ENCODE measurements at places on chromosomes 12 and 14.
A peak's percentile ranks its signal among the peaks of the same experiment; 100 is the strongest.

DNA sequence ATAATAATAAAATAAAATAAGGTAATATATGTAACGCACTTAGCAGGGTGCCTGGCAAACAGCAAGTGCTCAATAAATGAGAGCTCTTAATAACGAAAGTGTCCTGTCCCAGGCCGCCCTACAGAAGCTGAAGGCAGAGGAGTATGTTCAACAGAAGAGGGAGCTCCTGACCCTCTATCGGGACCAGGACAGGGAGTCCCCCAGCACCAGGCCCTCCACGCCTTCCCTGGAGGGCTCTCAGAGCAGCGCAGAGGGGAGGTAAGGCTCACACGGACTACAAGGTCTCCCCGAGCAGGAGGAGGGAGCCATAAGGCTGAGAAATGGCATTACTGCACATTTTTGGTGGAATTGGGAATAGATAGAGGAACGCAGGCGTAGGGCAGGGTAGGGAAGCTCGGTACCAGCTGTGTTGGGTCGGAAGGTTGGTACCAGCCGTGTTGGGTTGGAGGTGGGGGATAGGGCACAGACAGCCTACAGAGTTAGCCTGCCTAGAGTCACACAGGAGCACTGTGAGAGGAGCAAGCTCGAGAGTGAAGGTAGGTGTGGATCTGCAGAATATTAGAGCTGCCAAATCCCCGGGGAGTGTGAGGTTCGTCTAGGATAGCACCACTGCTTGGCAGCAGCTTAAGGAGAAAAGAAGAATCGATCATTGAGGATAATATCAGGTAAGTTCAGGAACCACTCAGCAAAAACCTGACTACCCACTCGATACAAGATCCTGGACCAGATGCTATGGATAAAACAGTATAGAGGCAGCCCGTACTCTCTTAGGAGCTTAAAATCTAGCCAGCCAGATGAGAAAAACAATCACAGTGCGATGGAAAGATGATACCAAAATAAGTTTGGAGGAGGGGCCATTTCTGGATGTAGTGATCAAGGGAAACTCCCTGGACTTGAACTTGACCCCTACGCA, 15.3 kb downstream of the TNFRSF1A start:
- peaks cover 41% of the 10 kb centered on the region for H3K36me3 ChIP-seq
- peak overlapping the region; percentile 73 for H3K27ac ChIP-seq
- peaks cover 69% of the 10 kb centered on the region for H3K4me1 ChIP-seq
- no peaks in the 10 kb centered on the region for H3K27me3 ChIP-seq

- no peaks in the 10 kb centered on the region for H3K36me3 ChIP-seq
- no peaks in the 10 kb centered on the region for H3K27me3 ChIP-seq
- H3K27ac ChIP-seq, result peak overlapping the region; percentile 78
- no peak for DNase-seq
Observed at GRCh38 chr14:61101803-61102548, 120.9 kb downstream of the SLC38A6 start.

GRCh38 chr12:57452937-57453509, 2.1 kb upstream of the INHBE start:
- no peak overlapping the region for H3K4me3 ChIP-seq
- no peaks in the 10 kb centered on the region for H3K36me3 ChIP-seq
- H3K27ac ChIP-seq, result no peak overlapping the region
- no peaks in the 10 kb centered on the region for H3K27me3 ChIP-seq
- no peaks in the 10 kb centered on the region for H3K4me1 ChIP-seq
- no peak for DNase-seq

GRCh38 chr12:82537436-82537835, 149.3 kb upstream of the TMTC2 start:
- no peaks in the 10 kb centered on the region for H3K27me3 ChIP-seq
- H3K4me3 ChIP-seq, result no peak overlapping the region
- no peak overlapping the region for H3K27ac ChIP-seq
- no peak for DNase-seq

DNA sequence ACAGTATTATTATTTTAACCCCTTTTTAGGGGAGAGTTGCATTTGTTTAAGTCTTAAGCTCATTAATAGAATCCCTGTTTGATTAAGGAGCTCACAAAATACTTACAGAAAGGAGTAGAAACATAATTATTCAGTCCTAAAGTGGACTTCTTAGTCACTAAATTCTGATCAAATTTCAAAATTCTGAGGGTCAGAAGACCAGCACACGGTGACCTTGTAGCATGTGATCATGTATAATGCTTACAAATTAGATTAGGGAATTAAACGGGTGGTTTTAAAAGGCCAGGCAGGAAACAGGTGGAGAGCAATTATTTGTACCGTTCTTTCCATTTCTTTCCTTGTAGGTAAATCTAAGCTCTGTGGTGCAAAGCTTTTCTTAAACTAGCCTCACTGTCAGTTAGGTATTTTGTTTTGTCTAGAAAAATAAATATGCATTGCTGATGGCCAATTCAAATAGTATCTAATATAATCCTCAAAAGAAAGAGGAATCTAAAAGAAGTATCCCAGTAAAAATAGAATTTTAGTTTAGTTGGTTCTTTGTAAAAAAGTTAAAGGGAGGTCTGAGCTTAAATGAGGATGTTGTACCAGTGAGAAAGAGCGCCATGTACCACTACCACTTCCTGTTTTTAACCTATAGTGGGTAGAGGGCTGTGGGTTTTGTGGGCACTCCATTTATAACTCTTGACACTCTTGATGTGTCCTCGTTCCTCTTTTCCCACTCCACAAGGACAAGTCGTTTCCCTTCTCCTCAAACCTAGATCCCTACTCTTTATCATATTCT, 51.1 kb downstream of the SLC38A1 start:
- no peaks in the 10 kb centered on the region for H3K36me3 ChIP-seq
- H3K27ac ChIP-seq, result no peak overlapping the region
- H3K4me1 ChIP-seq, result peaks cover 16% of the 10 kb centered on the region
- H3K4me3 ChIP-seq, result no peak overlapping the region
- no peaks in the 10 kb centered on the region for H3K27me3 ChIP-seq

DNA sequence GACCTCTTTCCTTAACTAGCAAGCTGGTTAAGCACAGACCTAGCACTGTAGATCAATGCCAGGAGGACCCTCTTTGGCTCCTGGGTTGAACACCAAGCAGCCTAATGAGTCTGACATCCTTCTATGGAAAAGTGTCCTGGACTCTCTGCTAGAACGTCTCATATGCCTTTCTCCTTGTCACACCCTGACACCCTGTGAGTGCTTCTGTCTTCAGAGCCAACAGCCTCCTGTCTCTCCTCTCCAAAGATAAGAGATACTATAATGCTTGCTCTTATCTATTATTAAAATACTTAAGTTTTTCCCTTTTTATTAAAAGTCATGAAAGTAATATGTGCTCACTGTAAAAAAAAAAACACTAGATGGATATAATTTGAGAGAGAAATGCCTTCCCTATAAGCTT, 222.7 kb downstream of the FOXN3 start:
- H3K4me1 ChIP-seq, result no peaks in the 10 kb centered on the region
- no peak overlapping the region for H3K27ac ChIP-seq

GRCh38 chr14:38384741-38385140, 128.8 kb upstream of the CLEC14A start:
- H3K27me3 ChIP-seq, result no peaks in the 10 kb centered on the region
- H3K27ac ChIP-seq, result no peak overlapping the region
- H3K4me1 ChIP-seq, result no peaks in the 10 kb centered on the region

GRCh38 chr14:104184911-104185499, 46.6 kb downstream of the KIF26A start:
- peaks cover 6% of the 10 kb centered on the region for H3K4me1 ChIP-seq
- DNase-seq, result no peak
- H3K27ac ChIP-seq, result no peak overlapping the region
- no peaks in the 10 kb centered on the region for H3K36me3 ChIP-seq
- H3K27me3 ChIP-seq, result no peaks in the 10 kb centered on the region
- no peak overlapping the region for H3K4me3 ChIP-seq
